ENCODE measurements at places on chromosomes 3 and 15.

DNA sequence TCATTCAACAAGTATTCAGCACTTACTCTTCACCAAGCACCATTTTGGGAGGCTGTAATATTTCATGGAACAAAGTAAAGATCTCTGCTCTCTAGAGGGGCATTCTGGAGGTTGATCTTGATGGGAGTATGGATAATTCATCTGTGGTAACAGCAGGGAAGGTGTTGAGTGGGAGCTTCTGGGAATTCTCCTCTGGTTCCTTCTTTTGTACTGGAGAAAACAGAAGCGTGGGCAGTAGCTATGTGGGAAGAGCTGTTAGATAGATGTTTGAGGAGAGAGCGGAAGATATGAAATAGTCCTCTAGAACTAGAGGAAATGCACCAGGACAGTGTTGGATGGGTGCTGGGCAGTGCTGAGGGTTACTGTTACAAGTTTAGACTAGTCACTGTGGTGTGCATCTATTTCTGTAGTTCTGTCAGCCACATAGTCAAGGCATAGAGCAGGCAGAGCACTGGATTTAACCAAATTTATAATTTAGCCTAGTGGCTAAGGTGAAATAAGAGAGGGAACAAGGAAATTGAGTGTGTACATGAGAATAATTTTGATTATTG lies 9.6 kb downstream of the NMD3 start:
- no peak for DNase-seq

DNA sequence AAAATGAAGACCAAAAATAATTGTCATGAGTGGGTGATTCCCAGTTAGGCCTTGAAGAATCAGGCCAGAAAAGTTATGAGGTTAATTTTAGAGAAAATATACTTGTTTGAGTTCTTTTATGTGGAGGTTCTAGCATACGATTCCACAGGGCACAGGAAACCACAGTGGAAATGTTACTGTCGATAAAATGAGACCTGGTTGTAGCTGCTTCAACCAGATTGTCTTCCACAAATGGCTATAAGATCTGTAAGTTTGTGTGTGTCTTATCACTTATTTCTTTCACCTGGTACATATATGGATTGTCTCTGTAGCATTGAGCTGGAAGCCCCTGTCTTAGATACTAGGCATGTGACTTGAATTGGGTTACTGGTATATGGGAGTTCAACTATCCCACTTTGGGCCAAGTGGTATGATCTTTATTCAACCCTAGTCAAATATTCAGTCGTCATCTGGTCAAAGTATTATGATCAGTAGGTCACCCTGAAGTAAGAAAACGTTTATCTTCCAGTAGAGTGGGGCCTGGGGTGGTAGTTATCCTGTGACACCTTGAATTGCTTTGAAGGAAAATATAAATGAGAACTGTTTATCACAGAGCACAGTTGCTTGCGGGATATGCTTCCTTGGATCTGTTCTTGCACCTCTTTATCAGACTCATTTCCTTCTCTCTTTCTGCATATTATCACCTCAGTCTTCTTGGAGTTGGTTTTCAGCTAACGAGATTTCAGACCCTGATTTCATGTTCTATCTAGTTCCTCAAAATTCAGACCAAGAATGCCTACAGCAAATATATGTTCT lies 21.5 kb upstream of the ZNF609 start:
- DNase-seq, result no peak

GRCh38 chr3:26004172-26004571 lies 214.3 kb downstream of the OXSM start:
- no peak for DNase-seq

- DNase-seq, result no peak
Observed at GRCh38 chr3:56758539-56758981, 43.2 kb downstream of the ARHGEF3 start.

GRCh38 chr3:147360646-147361453 lies 45.5 kb downstream of the ZIC4 start:
- no peak for DNase-seq

- no peak for DNase-seq
Observed at GRCh38 chr3:195443391-195443989, 670 bp upstream of the ACAP2 start.

DNA sequence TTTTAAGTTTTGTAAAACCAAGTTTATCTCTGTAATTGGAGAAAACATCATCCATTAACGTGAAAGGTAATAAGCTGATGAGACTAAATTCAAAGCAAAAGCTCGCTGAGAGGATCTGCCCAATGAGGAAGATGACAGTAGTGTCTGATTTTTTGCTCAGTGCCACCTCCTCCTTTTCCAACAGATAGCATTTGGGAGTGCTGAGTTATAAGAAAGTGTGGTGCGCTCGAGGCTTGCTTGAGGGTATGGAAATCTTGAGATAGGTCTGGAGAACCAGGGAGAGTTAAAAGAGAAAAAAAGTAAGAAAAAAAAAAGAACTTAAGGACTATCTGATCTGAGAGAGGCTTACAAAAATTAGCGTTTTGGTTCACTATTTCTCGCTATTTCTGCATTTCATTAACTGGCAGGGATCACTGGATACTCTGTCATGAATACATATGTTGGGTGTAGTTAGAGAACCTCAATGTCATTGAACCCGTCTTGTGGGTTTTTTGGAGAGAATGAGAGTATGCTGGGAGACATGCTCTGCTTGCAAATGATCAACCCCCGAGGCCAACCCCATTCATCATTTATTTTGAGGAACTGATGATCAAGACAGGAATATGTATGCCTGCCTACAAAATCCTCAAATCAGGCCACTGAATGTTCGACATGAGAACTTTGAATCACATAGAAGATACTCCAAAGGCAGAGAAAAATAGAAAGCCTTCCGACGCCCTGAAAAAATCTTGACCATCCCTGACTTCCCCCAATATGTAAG lies 973 bp upstream of the USP13 start:
- no peak for DNase-seq

DNA sequence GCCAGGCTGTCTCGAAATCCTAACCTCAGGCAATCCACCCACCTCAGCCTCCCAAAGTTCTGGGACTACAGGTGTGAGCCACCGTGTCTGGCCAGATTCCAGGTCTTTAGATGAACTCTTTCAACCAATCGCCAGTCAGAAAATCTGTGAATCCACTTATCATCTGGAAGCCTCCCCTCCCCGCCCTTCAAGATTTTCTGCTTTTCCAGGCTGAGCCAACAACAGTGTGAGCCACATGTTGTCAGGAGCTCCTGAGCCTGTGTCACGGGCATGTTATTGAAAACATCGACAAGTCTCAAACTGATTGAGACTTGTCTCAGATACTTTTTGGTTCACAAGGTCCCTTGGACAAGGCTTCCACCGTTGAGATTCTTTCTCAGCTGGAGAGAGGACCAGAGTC lies 52.0 kb upstream of the TRPM1 start:
- DNase-seq, result no peak

GRCh38 chr3:191301017-191301416 lies 28.2 kb upstream of the CCDC50 start:
- no peak for DNase-seq

- DNase-seq, result no peak
Observed at GRCh38 chr3:5260992-5261501, 73.5 kb downstream of the EDEM1 start.

- DNase-seq, result no peak
Observed at GRCh38 chr3:10546181-10546624, 40.8 kb upstream of the ATP2B2 start.

Measured in progenitor cell of endocrine pancreas (in vitro differentiated cells).